ENCODE measurements at places on chromosomes 3 and 15.

- DNase-seq, result no peak
These were observed 57.2 kb downstream of the MESD start for GRCh38 chr15:80932513-80932815.

GRCh38 chr15:65423976-65424679, 1.4 kb upstream of the IGDCC4 start:
- no peak for DNase-seq

DNA sequence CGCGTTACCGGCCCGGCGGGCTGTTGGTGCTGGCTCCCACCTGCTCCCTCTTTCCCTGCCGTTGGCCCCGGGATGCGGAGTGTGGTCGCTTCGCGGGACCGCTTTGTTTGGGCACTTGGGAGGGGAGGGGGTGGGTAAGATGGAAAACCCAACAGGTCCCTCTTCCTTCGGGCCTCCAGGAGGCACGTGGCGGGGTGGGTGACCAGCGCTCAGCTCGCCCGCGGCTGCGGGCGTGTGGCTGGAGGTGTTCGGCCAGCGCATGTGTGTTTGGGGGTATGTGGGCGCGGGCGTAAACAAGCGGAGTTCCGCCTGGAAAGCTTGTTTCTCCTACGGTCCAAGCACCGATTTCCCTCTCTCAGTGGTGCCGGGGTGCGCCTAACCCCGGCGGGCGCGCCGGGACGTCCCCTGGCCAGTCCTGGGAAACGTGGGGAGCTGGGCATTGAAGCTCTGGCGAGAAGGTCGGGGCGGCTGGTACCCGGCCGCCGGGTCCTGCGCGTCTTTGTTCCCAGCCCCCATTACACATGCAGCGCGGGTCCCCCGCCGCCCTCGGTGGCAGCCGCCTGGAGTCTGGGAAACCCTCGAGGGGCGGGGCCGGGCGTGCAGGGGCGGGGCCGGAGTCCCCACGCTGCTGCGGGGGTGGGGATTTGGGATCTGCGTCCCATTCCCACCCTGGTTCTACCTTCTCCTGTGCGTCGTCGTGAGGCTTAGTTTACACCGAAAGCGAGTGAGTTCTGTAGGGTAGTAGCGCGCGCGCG, 1.4 kb downstream of the ACVR2B start:
- peak; percentile 64 for DNase-seq

- no peak for DNase-seq
These were observed 189.5 kb downstream of the TPRG1 start for GRCh38 chr3:189361103-189361835.

- no peak for DNase-seq
These were observed 7.8 kb downstream of the SHC4 start for GRCh38 chr15:48955967-48956366.

GRCh38 chr15:63048776-63049665, 6.5 kb downstream of the TPM1 start:
- peak; percentile 60 for DNase-seq

DNA sequence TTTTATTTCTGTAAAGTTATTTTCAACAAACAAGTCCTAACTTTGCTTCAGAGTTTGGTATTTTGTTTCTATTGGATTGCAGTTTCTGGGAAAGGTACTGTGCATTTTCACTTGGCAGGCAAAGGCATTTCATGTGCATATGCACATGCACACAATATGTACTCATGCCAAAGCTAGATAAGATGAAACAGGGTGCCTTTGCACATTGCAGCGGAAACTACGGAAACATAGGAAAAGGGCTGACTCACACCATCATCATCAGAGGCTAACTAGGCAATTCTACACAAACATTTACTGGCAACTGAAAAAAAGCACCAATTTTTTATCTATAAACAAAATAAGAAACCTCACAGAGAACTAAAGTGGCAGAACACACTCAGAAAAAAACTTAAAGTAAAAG, 550.6 kb upstream of the NECTIN3 start:
- DNase-seq, result no peak

GRCh38 chr3:111335512-111336303, 206.3 kb upstream of the CD96 start:
- no peak for DNase-seq

DNA sequence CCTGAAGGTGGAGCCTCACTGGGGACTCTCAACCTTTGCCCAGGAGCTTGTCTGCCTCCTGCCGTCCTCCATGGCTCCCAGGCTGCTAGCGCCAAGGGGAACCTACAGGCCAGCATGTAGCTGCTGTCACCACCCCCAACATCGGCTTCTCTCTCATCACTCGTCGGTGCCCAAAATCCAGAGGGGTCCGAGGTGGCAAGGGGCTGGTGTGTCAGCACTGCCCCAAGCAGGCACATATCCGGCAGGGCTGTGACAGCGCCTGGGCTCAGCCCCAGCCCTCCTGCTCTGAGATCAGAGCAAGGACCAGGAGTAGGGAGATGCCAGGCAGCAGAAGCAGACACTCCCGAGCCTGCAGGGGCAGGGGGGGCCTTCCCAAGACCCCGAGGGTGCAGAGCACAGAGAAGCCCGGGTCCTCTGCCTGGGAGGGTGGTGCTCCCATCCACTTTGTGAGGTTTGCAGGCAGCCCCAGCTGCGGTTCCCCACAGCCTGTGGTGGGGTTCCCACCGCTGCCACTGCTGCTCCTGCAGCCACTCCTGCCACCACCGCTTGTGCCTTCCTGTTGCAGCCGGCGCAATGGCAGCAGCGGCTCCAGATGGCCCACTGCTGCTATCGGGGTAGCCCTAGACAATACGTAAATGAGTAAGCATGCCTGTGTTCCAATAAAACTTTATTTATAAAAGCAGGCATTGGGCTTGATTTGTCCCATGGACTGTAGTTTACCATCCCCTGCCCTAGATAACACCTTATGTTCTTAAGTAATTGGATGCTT, 451.0 kb downstream of the EPHA6 start:
- DNase-seq, result no peak

GRCh38 chr3:34969513-34969912, 669.8 kb upstream of the ARPP21 start:
- no peak for DNase-seq

- DNase-seq, result no peak
These were observed 767.7 kb upstream of the CFAP20DC start for GRCh38 chr3:59817511-59817910.

GRCh38 chr15:101698314-101698713, 26.0 kb downstream of the TARS3 start:
- no peak for DNase-seq

DNA sequence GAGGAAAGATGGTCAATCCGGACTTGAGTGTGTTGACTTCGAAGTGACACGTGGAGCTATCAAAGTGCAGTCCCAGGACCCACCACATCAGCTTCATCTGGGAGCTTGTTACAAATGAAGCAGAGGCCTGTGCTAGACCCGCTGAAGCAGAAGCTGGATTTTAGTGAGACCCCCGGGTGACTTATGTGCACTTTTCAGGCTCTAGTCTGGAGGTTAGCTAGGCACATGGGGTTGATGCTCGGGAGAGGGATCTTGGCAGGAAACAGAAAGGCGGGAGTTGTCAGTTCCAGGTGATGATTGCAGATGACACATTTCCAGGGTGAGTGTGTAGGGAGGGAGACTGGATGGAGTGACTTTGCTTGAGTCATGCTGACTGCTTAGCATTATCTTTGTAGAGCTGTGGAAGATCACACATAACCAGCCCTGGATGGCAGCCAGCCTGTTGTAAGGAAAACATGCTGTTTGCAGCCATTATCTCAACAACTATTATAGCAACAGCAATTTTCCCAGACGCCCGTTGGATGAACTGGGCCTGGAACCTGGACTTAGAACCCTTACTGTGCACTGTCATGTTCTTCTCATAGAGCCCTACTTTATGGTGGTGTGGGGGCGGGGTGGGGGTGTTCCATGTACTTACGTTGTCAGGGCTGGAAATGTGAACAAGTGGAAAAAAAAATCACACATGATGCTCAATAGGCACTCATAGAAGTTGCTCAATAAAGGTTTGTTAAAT, 122.4 kb downstream of the THSD4 start:
- DNase-seq, result no peak

GRCh38 chr15:44381236-44381635, 46.2 kb upstream of the CTDSPL2 start:
- DNase-seq, result no peak

DNA sequence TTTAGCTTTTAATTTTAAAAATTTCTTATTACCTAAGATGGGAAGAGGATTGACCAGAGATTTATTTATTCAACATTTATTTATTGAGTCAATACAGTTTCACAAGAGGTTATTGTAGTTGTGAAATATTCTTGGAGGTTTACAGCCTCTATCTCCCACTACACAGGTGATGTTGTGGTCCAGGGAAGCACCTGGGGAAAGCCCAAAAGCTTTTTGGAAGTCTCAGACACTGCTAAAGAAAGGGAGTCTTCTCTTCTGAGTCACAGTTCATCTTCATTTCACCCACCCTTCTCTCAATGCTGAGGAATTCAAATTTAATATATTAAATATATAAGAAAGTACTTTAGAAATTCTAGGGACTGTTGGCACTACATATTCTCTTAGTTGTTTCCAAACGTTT, 41.8 kb downstream of the SERPINI1 start:
- no peak for DNase-seq

DNA sequence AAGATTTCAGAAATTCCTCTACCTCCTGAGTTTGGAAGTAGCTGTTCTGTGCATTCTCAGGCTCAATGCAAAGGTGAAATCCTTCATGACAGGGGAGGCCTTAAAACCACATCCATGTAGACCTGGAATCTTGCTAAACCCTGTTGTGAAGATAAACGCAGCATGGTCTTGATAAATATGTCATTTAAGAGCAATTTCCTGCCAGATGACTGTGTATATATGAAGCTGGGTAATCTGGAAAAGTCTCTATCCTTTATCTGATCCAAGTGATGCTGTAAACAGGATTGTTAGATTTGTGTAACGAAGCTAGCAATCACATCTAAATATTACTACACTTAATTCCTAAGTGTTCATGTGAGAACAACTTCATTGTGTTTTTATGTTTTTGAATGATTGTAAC, 9.1 kb downstream of the MCTP2 start:
- DNase-seq, result no peak

- no peak for DNase-seq
These were observed 92.6 kb downstream of the ALDH1A2 start for GRCh38 chr15:57972864-57973263.

GRCh38 chr15:47397655-47398054, 319.6 kb upstream of the SEMA6D start:
- no peak for DNase-seq

DNA sequence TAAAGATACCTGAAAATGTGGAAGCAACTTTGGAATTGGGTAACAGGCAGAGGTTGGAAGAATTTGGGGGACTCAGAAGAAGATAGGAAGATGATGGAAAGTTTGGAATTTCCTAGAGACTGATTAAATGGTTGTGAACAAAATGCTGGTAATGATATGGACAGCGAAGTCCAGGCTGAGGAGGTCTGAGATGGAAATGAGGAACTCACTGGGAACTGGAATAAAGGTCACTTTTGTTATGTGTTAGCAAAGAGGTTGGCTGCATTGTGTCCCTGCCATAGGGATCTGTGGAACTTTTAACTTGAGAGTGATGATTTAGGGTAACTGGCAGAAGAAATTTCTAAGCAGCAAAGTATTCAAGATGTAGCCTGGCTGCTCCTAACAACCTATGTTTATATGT, 13.0 kb downstream of the MITF start:
- DNase-seq, result no peak

DNA sequence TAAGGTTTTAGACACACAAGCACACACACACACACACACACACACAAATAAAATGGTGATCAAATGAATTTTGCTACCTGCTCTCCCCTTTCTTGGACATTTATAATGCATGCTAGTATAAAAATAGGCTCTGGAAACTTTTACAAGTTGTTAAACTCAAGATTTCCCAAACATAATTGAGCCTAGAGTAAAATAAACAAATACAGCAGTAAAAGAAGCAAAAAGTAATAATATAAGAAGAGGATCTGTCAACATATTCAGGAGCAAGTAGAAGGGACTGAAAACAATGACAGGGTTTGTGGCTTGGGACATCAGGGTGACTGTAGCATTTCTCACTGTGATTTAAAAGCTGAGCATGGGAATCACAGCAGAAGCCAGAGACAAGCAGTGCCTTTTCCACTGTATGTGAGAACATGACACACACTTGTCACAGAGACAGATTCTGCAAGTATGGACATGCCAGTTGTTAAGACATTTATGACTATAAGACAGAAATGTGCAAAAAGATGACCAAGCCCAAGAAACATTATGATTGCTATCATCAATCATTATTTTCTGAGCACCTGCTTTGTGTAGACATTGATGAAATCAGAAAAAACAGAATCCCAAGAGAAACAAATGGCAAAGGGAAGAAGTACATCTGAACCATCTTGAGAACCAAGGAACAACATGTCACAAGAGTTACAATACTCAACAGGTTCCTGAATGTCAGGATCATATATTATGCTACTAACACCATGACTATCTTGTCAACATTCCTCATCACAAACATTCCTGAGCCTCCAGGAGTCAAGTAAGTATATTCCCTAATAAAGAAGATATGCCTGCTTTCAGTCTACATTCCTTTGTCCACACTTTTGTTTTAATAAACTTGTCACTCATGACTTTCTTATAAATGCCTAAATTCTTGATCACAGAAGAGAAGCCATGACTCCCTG, 7.1 kb downstream of the THRB start:
- DNase-seq, result no peak

GRCh38 chr3:12817343-12817710, 20.8 kb downstream of the CAND2 start:
- DNase-seq, result no peak

- DNase-seq, result peak; percentile 17
These were observed 234.5 kb downstream of the UACA start for GRCh38 chr15:70528816-70529215.

GRCh38 chr3:8651418-8652323, 7.1 kb upstream of the SSUH2 start:
- DNase-seq, result no peak

DNA sequence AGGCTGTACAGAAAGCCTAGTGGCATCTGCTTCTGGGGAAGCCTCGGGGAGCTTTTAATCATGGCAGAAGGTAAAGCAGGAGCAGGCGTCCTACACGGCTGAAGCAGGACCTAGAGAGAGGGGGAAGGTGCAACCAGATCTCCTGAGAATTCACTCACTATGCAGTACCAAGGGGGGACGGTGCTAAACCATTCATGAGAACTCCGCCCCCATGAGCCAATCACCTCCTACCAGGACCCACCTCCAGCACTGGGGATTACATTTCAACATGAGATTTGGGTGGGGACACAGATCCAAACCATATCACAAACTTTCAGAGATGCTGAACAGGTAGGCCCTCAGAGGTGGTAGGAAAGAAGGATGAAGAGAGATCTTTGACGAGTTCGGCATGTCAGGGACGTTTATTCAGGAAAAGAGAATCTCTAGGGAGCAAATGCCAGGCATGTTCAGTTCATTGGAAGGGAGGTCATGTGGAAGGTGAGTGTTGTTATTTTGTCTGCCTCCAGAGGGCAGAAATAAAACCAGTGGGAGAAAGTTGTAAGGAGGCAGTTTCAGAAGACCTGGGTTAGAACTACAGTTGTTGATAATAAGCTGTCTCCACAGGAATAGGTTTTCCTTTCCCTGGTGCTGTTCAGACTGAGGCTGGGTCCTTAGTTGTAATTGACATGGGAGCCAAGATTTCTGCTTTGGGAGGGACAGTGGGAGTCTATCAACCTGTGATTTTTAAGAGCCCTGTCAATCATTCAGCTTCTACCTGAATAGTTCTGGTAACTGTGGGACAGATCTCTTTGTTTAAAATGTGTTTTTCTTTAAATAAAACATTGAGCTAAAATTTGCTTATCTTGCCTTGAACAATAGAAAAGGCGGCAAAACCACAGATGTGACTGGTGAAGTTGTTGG, 4.3 kb upstream of the FNDC3B start:
- no peak for DNase-seq

All from activated T-cell treated with anti-CD3 and anti-CD28 coated beads, Interleukin-2, amount 50 U/mL, for 48 hours (primary cell).